GM23338 (cell line): ENCODE measurements at places on chromosomes 4 and X. TPM values are rescaled to one million over a fixed set of nuclear protein-coding genes. Genes with fewer than 3 reads are reported as not detected.
A peak's percentile ranks its signal among the peaks of the same experiment; 100 is the strongest.

DNA sequence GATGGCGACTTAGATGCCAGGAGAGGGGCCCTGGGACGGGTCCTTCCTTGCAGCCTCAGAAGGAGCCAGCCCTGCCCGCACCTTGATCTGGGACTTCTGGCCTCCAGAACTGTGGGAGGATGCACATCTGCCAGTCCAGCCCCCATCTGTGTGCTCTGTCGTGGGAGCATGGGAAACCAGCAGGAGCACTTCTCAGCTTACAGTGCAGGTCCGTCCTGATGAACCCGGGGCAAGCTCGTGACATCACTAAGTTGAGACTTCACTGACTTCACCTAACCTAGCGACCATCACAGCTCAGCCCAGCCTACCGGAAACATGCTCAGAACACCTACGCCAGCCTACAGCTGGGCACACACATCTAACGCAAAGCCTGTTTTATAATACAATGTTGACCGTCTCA lies 38.1 kb downstream of the ABLIM2 start:
- DNase-seq, result no peak
- no peak overlapping the region for H3K4me3 ChIP-seq
- H3K36me3 ChIP-seq, result no peaks in the 10 kb centered on the region

- DNase-seq, result peak; percentile 35
- H3K27ac ChIP-seq, result no peak overlapping the region
- H3K4me3 ChIP-seq, result no peak overlapping the region
- no peaks in the 10 kb centered on the region; the same call in 1 of the 2 replicates for H3K4me1 ChIP-seq
- no peaks in the 10 kb centered on the region for H3K27me3 ChIP-seq
These were observed 1.6 kb upstream of the GRIPAP1 start for GRCh38 chrX:49003696-49004095.

DNA sequence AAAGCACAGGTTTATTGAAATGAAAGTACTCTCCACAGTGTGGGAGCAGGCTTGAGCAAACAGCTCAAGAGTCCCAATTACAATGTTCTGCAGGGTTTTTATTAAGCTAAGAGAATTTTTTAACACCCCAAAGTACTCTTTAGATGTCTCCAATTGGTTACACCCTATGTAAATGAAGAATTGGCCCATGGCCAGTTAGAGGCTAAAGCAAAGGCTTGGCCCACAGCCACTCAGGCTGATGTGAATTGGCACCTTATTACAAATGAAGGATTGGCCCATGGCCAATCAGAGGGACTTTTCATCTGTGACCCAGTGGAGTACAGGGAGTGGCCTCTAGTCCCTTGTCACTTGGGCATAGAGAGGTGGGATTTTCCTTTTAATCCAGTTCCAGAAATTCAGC lies 30.1 kb upstream of the IQCM start:
- H3K36me3 ChIP-seq, result no peaks in the 10 kb centered on the region
- no peak for DNase-seq
- peaks cover 6% of the 10 kb centered on the region; the same call in 1 of the 2 replicates for H3K4me1 ChIP-seq

- H3K36me3 ChIP-seq, result no peaks in the 10 kb centered on the region
- H3K4me3 ChIP-seq, result no peak overlapping the region
- DNase-seq, result no peak
- 0 out of 2 replicates have a peak overlapping the region, but pooled peaks have one; percentile 16 for H3K27ac ChIP-seq
- H3K27me3 ChIP-seq, result no peaks in the 10 kb centered on the region
These were observed 159.0 kb downstream of the LRBA start for GRCh38 chr4:150855981-150856510.

NSG1 gene
- total RNA-seq, result 28.7 and 34.5 TPM in 2 replicates

BEND4 gene
- total RNA-seq, result 60.2 and 60.4 TPM in 2 replicates

CLDN34 gene
- total RNA-seq, result 0.19 TPM in 1 of 2 replicates, not detected in the other

DNA sequence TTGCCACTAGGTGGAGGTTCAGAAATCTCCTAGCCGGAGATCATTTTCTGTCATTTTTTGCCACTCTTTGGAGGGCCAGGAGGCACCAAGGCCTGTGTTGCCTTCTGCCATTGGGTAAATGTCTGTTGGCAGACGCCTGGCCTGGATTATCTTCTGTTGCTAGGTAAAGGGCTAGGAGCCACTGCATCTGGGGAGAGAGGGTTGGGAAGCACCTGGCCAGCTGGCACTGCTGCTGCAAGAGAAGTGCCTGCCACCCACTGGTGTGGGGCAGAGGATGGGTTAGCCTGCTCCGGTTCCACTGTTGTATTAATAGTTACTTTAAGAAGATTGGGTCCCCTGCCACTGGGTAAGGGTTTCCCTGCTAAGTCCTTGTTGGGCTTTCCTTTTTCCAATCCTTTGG lies 58.1 kb downstream of the AWAT2 start:
- H3K36me3 ChIP-seq, result no peaks in the 10 kb centered on the region
- no peak overlapping the region for H3K27ac ChIP-seq
- H3K4me3 ChIP-seq, result no peak overlapping the region
- H3K4me1 ChIP-seq, result no peaks in the 10 kb centered on the region
- DNase-seq, result no peak

- H3K4me3 ChIP-seq, result peak overlapping the region; percentile 93
- DNase-seq, result peak; percentile 93
- H3K36me3 ChIP-seq, result no peaks in the 10 kb centered on the region
- peak overlapping the region; percentile 78 for H3K27ac ChIP-seq
- H3K4me1 ChIP-seq, result peaks cover 43% of the 10 kb centered on the region
These were observed 2.7 kb downstream of the CRMP1 start for GRCh38 chr4:5890063-5890727.

FAAH2 gene
- total RNA-seq, result 6.0 and 11.4 TPM in 2 replicates

GRCh38 chr4:73603271-73603710 lies 16.9 kb downstream of the RASSF6 start:
- no peaks in the 10 kb centered on the region for H3K36me3 ChIP-seq
- no peak overlapping the region for H3K4me3 ChIP-seq
- no peak for DNase-seq
- H3K27ac ChIP-seq, result no peak overlapping the region
- no peaks in the 10 kb centered on the region for H3K27me3 ChIP-seq
- peaks cover 13% of the 10 kb centered on the region for H3K4me1 ChIP-seq

DNA sequence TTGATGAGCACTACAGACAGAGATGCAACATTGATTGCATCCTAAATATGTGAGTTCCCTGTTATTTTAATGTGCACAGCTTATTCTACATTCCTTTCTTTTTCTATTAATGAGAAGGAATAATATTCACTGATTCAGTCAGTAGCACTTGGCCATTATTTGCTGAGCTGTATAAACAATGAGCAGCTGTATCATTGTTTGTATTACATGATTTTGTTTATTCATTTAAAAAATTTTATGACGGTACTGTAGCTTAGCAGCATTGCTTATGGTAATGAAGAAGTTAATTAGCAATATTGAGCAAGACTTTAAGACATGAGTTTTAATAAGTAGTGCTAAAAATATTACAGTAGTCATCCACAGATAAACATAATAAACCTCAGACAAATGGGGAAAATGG lies 582.0 kb downstream of the ADGRL3 start:
- no peaks in the 10 kb centered on the region for H3K36me3 ChIP-seq
- no peaks in the 10 kb centered on the region for H3K27me3 ChIP-seq
- H3K4me1 ChIP-seq, result no peaks in the 10 kb centered on the region; the same call in 1 of the 2 replicates

- no peak overlapping the region for H3K27ac ChIP-seq
- no peak overlapping the region for H3K4me3 ChIP-seq
- no peaks in the 10 kb centered on the region for H3K36me3 ChIP-seq
- H3K4me1 ChIP-seq, result peaks cover 7% of the 10 kb centered on the region; the same call in 1 of the 2 replicates
- DNase-seq, result no peak
These were observed 186.9 kb downstream of the CAMK2D start for GRCh38 chr4:113574636-113575103.

DNA sequence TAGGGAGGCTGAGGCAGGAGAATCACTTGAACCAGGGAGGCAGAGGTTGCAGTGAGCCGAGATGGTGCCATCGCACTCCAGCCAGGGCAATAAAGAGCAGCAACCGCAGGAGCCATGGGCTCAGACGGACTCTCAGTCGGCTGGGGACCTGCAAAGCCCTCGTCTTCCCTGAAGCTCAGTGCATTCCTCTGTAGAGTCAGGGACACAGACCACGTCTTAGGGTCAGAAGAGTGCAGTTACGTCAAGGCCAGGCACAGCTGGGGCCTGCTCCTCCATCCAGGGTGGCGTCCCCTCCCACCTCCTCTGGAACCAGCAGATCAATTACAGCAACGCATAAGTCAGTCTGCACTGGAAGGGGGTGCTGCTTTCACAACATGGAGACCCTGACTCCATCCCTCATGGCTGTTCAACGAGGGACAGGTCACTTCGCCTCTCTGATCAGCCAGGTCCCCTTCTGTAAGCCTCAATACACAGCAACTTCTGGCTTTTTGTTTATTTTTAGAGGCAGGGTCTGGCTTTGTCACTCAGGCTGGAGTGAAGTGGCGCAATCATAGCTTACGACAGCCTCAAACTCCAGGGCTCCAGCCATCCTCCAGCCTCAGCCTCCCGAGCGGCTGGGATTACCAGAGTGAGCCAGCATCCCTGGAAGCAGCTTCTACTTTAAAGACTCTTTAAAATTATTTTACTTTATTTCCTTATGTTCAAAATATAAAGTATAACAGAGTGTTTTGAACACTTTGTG lies 76.4 kb downstream of the ZFYVE28 start:
- no peaks in the 10 kb centered on the region for H3K27me3 ChIP-seq
- no peaks in the 10 kb centered on the region for H3K36me3 ChIP-seq
- no peak for DNase-seq
- no peak overlapping the region for H3K4me3 ChIP-seq

- H3K4me1 ChIP-seq, result peaks cover 7% of the 10 kb centered on the region; the same call in 1 of the 2 replicates
- no peak overlapping the region for H3K4me3 ChIP-seq
- no peak for DNase-seq
- H3K27ac ChIP-seq, result no peak overlapping the region
These were observed 256.8 kb downstream of the FSTL5 start for GRCh38 chr4:161906836-161907589.

MAGEA11 gene
- not detected in 2 replicates for total RNA-seq

DNA sequence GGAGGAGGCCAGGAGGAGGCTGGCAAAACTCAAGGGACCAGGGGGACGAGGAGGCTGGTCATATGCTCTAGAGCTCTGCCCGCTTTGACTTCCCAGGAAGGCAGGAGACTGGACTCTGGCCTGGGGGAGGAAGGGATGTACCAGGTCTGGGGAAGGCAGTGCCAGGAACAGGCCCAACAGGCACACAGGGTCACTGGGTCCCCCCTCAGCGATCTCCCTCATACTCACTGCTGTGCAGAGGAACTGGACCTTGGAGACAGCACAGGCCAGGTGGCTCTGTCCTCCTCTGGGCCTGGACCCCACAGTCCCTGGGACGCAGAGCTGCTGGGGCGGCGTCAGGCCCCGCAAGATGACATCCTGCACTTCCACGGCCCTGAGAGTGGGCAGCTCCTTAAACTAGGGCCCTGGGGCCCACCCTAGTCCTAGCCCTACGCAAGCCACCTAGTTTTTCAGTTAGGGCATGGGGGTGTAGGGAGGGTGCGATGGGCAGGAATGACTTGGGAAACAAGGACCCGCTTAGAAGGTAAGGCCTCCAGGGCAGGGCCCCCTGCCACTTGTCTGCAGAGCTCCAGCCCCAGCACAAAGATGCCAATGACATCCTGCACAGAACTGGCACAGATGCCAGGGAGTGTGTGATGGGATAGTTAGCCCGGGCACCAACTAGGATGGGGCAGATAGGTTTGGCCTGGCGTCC lies 59.5 kb downstream of the HTRA3 start:
- no peaks in the 10 kb centered on the region for H3K4me1 ChIP-seq
- H3K27me3 ChIP-seq, result no peaks in the 10 kb centered on the region
- no peak for DNase-seq

- no peak overlapping the region for H3K4me3 ChIP-seq
- H3K36me3 ChIP-seq, result no peaks in the 10 kb centered on the region
- H3K4me1 ChIP-seq, result no peaks in the 10 kb centered on the region
These were observed 431.8 kb downstream of the BCOR start for GRCh38 chrX:39665830-39666518.
